ENCODE measurements at places on chromosomes 1 and 21. TPM values are rescaled to one million over a fixed set of nuclear protein-coding genes. Genes with fewer than 3 reads are reported as not detected.

The MYOC gene
- not detected for total RNA-seq

The ORC1 gene
- total RNA-seq = 1.3 TPM

The DENND2C gene
- total RNA-seq = 6.6 TPM

The NTMT2 gene
- total RNA-seq = not detected

The SUSD4 gene
- 2.2 TPM for total RNA-seq

The MARK1 gene
- total RNA-seq = not detected

The ZNF695 gene
- not detected for total RNA-seq

The AADACL4 gene
- not detected for total RNA-seq

The NKAIN1 gene
- not detected for total RNA-seq

The LDLRAD2 gene
- total RNA-seq = not detected

The GPR161 gene
- total RNA-seq = not detected

The FCAMR gene
- not detected for total RNA-seq

The FAM72C gene
- total RNA-seq = not detected

The KRTAP7-1 gene
- total RNA-seq = not detected

The SV2A gene
- total RNA-seq = 3.3 TPM

The YTHDF2 gene
- total RNA-seq = 95.3 TPM

The PROK1 gene
- total RNA-seq = not detected

The MX2 gene
- total RNA-seq = 61.5 TPM

The DNAH14 gene
- total RNA-seq = not detected

The CDC7 gene
- total RNA-seq = 2.2 TPM

The SPTA1 gene
- total RNA-seq = not detected

The KHDC4 gene
- 54.6 TPM for total RNA-seq

The SPATA21 gene
- total RNA-seq = not detected

The PLA2G2A gene
- total RNA-seq = not detected

The EXTL1 gene
- total RNA-seq = 0.11 TPM

The MROH9 gene
- total RNA-seq = not detected

The MPZ gene
- 2.1 TPM for total RNA-seq

The TACSTD2 gene
- not detected for total RNA-seq

The HTR6 gene
- total RNA-seq = 0.87 TPM

The TRIM67 gene
- not detected for total RNA-seq

The KIAA1614 gene
- total RNA-seq = 0.17 TPM

The TMCO1 gene
- total RNA-seq = 30.5 TPM

The TMEM240 gene
- 1.3 TPM for total RNA-seq

The TXNIP gene
- total RNA-seq = 652 TPM

The TNNI3K gene
- not detected for total RNA-seq

The KLHDC9 gene
- not detected for total RNA-seq

The INSRR gene
- 0.08 TPM for total RNA-seq

The TDRD5 gene
- total RNA-seq = not detected

The PRPF38A gene
- total RNA-seq = 62.0 TPM

The SAMD13 gene
- not detected for total RNA-seq

The LORICRIN gene
- not detected for total RNA-seq

The BRDT gene
- total RNA-seq = 0.86 TPM

The DNAJC6 gene
- total RNA-seq = 1.9 TPM

The SKI gene
- 361 TPM for total RNA-seq

The ILDR2 gene
- total RNA-seq = 0.54 TPM

The PPOX gene
- total RNA-seq = 19.8 TPM

The GPR25 gene
- 0.83 TPM for total RNA-seq

The LCE2C gene
- total RNA-seq = not detected
